Activated CD4-positive, alpha-beta T cell treated with anti-CD3 and anti-CD28 coated beads, Interleukin-2, Interleukin-6, amounts not matched to agents 100 ng/mL and 50 ng/mL, durations not matched to agents 16 hours and 8 hours (primary cell): ENCODE measurements at places on chromosomes 3 and 15.

- DNase-seq: no peak
Observed at GRCh38 chr3:138443091-138443490, 8.7 kb downstream of the ESYT3 start.

DNA sequence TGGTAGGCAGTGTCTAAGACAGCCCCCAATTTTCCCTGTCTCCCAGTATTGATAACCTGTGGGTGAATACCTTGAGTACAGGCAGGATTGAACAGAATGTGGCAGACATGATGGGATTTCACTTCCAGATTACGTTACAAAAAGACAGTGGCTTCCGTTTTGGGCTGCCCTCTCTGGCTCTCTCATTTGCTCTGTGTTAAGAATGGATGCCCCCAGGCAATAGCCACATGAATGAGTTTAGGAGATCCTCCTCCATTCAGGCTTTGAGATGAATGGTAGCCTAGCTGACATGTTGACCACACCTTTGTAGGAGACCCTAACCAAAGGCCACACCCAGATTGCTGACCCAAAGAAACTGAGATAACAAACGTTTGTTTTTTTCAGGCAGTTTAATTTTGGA is 34.3 kb downstream of the UBXN7 start:
- DNase-seq: no peak

GRCh38 chr3:89560568-89560967 is 453.1 kb downstream of the EPHA3 start:
- no peak for DNase-seq

GRCh38 chr3:134378818-134379217 is 4.6 kb upstream of the AMOTL2 start:
- no peak for DNase-seq

- no peak for DNase-seq
Observed at GRCh38 chr3:48472673-48472922, 26.1 kb downstream of the ATRIP start.

GRCh38 chr3:160869825-160870224 is 113.8 kb downstream of the PPM1L start:
- no peak for DNase-seq

DNA sequence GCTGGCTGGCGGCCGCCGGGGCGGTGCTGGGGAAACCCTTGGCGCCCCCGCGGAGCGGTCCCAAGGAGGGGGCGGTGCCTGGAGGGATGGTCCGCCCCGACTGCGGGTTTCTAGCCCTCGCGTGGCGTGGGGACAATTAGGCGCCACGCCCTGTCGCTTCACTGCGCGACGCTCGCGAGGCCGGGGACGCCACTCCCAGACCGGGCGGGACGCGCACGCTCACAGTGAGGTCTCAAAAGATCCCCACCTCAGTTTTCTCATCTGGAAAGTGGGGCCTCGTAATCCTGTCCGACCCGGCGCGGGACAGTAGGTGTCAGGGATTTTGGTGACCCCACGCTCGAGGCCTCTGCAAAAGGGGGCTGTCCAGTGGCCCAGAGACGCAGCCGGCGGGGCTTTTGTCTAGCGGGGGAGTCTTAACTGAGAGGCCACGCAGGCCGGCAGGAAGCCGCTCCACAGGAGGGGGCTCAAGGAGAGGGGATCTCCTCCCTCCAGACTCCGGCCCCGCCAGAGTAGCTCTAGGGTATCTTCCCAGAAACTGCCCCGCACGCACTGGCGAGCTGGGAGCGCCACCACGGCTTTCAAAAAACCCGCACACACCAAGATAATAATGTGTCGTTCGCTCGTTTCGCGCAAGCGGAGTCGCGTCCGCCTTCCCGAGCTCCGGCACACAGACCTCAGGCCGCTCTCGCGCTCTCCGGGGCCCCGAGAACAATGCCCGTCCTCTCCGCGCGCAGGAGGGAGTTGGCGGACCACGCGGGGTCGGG is 710 bp upstream of the CLK3 start:
- peak; percentile 86 for DNase-seq

GRCh38 chr3:163951397-163951987 is 1126.8 kb downstream of the SI start:
- no peak for DNase-seq

DNA sequence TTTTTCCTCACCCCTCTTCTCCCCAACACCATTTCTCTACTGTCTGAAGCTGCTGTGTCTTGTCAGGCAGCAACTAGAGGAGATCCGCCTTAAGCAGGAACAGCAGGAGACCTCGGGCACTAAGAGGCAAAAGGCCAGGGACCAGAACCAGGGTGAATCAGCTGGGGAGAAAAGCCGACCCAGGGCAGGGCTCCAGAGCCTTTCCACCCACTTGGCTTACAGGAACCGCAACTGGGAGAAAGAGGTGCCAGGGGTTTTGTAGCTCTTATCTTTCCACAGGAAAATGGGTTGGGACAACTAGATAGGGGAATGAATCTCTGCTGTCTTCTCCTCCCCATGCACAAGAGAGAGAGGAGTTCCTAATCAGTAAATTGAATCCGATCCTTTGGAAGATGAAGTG is 3.0 kb upstream of the NGRN start:
- no peak for DNase-seq

DNA sequence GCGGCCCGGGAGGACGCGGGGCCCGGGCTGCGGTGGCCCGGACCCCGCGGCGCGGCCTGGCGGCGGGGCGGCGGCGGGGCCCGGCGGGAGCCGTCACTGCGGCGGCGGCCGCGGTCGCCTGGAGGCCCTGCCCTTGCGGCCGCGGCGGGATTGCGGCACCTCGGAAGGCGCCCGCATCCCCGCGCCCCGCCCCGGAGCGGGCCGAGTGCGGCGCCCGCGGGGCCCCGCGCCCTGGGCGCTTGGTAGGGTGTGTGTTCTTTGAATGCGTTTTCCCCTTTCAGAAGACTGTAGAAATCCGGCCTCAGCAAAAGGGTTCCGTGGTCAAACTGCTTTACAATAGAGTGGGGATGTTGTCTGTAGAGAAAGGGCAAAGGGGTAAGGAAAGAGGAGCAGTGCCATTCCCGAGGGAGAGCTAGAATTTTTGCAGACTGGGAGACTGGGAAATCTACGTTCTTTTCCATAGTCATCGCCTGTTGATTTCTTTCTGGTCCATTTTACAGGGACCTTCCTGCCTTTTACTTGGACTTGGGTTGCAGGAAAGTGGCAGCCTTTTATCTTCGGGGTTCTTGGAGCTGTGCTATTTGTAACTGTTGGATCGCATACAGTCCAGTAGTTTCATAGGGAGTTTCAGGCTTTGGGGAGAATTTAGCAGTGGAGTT is 630 bp downstream of the SNRK start:
- DNase-seq: peak; percentile 36

GRCh38 chr3:182729903-182730674 is 63.2 kb upstream of the ATP11B start:
- peak; percentile 3 for DNase-seq

DNA sequence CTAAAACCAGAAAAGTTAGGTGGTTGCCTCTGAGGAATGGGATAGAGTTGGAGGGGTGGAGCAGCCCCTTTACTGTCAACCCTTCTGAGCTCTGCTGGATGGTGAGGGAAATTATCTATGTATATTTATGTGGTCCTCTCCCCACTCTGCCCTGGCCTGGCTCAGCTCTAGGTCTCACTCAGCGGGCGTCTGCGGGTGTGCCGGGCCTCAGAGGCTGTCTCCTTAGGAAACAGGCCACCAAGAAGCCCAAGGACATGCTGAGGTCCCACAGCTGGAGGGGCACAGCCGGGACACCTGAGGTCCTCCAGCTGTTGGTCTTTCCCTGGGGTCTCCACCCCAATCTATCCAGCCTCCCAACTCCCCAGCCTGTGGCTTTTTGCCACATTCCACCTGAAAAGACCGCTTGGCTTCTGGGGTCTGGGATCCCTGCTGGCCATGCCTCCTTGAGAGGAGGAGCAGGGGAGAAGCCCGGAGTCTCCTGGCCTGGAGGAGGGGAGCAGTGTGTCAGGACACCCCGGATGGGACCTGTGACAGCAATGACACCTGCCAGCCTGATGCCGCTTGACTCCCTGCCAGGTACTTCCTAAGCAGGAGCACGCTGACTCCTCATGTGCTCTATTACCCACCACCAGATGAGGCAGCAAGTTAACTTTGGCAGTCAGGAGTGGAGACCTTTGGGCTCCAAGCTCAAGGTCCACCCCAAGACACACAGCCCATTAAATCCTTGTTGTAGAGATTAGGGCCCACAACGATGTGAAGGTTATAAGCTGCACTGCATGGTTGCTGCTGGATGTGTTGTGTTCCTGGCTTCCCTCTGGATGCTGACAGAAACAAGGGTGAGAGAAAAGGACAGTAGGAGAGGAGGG is at the start of gene SLC28A1:
Gene SLC28A1 (plus strand): TSS at position 747 of the 866 bp plus-strand sequence. CDS start 3,099 bp downstream, outside the sequence.
- no peak for DNase-seq

DNA sequence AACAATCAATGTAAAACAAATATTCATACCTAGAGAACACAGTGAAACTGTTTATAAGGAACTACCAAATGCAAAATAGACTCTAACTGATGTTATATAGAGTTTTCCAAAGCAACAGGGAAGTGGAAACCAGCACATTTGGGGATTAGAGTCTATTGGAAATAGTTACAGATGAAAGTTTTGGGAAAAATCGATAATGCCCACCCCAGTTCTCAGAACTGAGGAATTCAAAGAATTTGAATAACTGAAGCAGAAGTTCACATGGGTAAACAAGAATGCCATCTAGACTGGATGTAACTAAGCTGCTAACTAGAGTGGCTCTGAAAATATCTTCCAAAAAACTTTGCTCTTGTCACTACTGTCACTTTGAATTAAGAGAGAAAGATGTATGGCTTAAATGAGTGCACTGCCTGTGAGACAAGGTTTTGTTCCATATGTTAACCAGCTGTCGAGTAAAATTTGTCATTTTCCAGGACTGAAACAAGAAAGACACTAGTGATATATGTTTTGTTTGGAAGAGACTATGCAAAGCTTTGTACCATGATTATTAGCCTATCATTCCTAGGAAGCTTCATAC is 9.2 kb upstream of the DENND4A start:
- no peak for DNase-seq

GRCh38 chr15:91133511-91133910 is 33.5 kb downstream of the SV2B start:
- DNase-seq: no peak

- no peak for DNase-seq
Observed at GRCh38 chr3:154900816-154901215, 179.3 kb upstream of the MME start.

- DNase-seq: no peak
Observed at GRCh38 chr3:172154768-172155664, 115.6 kb downstream of the FNDC3B start.

GRCh38 chr3:16136055-16136454 is 38.4 kb upstream of the GALNT15 start:
- no peak for DNase-seq

DNA sequence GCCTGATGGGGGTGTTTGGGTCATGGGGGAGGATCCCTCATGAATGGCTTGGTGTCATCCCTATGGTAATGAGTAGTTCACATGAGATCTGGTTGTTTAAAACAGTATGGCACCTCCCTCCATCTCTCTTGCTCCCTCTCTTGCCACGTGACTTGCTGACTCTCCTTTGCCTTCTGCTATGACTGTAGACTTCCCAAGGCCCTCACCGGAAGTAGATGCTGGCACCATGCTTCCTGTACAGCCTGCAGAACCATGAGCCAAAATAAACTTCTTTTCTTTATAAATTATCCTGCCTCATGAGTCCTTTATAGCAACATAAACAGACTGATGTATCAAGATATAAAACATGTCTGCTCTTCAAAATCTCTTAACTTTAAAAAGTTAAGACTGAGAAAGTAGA is 96.1 kb downstream of the TFDP2 start:
- DNase-seq: peak; percentile 13

- no peak for DNase-seq
Observed at GRCh38 chr15:36886191-36886590, 214.2 kb downstream of the MEIS2 start.

- DNase-seq: no peak
Observed at GRCh38 chr15:34594361-34594760, 10.9 kb upstream of the GOLGA8B start.

DNA sequence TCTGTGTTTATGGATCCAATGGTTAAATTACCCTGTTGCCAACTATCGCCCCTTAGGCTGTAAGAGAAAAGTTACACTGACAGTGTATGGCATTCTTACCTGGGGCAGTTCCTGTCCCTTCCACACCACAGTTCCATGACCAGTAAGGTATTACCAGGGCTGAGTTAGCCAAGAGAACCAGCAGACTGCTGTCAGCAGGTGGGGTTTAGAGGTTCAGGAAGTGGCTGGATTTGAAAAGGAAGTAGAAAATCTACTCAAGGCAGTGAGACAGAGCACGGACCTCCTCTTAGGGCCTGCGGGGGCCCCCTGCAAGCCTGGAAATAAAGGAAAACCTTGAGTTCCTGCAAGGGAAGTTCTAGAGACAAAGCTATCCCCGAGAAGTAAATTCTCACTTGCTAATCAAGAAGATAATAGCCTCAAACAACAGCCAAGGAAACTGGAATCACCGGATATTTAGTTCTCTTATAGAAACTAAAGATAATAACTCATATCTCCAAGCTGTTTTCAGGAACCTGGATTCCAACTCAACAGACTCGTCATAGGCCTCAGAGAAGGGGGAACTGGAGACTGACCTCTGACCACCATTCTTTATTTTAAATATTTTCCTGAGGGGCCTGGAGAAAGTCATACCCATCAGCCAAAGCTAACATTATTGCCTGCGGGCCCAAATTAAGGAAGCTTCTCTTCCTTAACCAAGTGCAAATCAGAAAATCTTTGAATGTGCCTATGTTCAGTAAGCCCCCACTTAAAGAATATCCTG is 161.7 kb downstream of the ANXA2 start:
- DNase-seq: no peak

DNA sequence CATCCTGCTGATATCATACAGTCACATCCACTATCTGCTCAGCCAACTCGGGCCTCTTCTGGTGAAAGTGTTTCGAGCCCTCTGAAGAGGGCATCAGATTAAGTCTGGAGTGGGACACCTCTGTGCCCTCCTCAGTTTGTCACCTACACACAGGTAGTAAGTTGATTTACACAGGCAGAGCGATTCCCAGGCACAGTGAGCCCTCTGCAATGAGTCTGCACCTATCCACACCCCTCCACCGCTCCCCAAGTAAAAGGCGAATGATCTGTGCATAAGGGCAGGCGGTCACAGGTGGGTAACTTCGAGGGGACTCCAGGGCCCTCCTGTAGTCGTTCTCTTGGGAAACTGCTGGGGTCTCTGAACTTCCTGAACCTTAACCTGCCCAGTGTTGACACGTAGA is 152.0 kb downstream of the ATP10A start:
- DNase-seq: no peak

- DNase-seq: no peak
Observed at GRCh38 chr3:182258538-182259177, 534.6 kb upstream of the ATP11B start.

DNA sequence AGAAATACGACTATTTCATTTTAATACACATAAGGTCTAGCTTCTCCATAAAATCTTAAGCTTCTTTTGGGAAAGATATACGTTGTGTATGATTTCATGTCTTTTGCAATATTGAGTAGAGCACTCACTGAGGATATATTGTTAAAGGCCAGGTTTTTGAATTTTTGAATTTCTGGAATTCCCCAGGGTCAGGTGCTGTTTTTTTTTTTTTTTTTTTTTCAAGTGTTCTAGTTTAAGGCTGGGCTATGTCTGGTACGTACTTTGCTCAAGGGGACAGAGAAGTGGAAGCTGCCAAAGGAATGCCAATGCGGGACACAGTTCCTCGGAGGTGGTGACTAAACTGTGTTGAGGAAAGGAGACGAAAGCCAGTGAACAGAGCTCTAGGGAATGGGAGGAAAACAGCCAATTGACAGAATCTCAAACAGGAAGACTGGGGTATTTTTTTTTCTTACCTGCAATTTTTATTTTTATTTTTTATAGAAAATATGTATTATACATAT is 510.5 kb upstream of the CBLB start:
- no peak for DNase-seq
